ENCODE measurements at places on chromosomes 4 and X.

DNA sequence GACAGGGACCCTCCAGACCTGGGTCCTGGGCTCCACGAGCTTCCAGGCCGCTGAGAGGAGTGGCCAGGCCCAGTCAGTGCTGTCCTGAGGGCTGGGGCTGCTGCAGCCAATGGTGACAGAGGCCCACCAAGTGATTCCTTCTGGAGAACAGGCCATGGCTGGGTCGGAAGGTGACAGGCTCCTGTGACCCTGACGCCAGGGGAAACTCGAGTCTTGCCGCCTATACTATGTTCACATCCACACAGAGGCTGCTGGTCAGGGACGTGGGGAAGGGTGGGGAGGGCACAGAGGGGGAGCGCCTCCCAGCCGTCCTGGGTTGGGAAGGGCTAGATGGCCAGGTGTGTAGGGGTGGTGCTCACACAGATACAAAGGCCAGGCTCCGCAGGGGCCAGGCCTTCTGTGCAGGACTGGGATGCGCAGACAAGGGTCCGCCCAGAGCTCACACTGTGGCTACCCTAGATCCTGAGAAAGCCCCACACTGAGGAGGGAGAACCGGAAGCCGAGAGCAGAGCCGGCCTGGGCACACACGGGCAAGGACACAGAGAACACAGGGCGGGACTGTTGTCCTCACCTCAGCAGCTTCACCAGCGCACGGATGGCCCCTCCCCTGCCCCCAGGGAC lies 81.4 kb downstream of the HTRA3 start:
- no peak for DNase-seq

- no peak for DNase-seq
These were observed 97.4 kb downstream of the GPM6A start for GRCh38 chr4:175714686-175715085.

- no peak for DNase-seq
These were observed 1566.5 kb upstream of the PCDH7 start for GRCh38 chr4:29153642-29154041.

- no peak for DNase-seq
These were observed 52.6 kb downstream of the CASK start for GRCh38 chrX:41870719-41871151.

DNA sequence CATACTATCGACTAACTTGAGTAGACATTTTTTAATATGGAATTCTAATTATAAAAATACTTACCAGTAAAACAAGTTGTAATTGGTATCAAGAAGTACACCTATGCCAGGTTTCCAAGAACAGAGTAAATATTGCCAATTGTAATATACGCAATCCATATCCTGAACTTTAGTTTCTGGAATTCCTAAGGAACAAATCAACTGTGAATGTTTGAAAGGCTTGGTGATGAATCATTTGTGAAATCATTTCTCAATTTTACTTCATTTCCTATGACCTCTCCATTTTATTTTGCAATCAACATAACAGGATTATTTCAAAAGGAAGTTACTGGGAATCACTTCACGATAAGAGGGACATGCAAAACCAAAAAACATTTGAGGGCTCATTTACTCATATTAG lies 3.7 kb downstream of the IL13RA2 start:
- DNase-seq, result no peak

GRCh38 chrX:72382202-72382595 lies 76.5 kb upstream of the CITED1 start:
- DNase-seq, result no peak

DNA sequence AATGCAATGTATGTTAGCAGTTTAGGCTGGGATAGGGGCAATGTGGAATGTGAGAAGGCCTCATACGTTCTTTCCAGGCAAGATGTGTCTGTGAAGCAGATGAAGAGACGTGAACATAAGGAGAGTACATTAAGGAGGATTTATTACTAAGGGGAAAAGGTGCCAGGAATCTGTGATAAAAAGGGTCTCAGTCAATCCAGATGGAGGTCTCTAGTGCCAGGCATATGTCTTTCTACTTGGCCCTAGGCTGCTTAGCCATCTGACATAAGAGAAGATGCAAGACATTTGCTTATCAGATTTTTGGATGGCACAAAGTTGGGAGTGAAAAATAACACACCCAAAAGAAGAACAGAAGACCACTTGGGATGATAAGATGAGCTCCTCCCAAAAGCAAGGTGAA lies 93.0 kb upstream of the PRKG2 start:
- no peak for DNase-seq

GRCh38 chr4:173168396-173169177 lies at the start of gene GALNT7:
TSS of gene GALNT7 (plus strand) at chr4:173168811. CDS start at chr4:173168836, 25 bp downstream.
- peak; percentile 50 for DNase-seq

DNA sequence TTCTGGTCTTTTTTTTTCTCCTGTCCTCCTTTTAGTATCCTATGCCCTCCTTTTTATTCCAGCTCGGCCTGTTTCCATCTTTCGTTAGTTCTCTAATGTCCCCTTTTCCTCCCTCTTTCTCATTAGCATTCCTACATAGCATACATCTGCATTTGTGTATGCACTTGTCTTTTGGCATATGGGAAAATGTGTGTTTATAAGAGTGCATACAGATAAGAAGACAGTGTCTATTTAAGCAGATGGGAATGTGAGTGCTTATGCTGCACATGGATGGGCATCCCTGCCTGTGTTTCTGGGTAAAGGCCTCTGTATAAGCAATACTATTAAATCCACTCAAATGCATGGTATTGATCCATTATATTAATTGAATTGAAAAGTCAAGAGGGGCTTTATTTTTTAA lies 7.5 kb upstream of the GABRA2 start:
- DNase-seq, result no peak

GRCh38 chr4:122762520-122762919 lies 30.0 kb downstream of the BBS12 start:
- DNase-seq, result no peak

GRCh38 chr4:122341886-122342285 lies 36.9 kb upstream of the ADAD1 start:
- no peak for DNase-seq

GRCh38 chrX:150508018-150508417 lies 60.4 kb upstream of the MTM1 start:
- DNase-seq, result no peak

GRCh38 chrX:72203421-72203820 lies 21.9 kb downstream of the PIN4 start:
- no peak for DNase-seq

GRCh38 chr4:5469861-5470260 lies 238.5 kb downstream of the EVC2 start:
- no peak for DNase-seq

DNA sequence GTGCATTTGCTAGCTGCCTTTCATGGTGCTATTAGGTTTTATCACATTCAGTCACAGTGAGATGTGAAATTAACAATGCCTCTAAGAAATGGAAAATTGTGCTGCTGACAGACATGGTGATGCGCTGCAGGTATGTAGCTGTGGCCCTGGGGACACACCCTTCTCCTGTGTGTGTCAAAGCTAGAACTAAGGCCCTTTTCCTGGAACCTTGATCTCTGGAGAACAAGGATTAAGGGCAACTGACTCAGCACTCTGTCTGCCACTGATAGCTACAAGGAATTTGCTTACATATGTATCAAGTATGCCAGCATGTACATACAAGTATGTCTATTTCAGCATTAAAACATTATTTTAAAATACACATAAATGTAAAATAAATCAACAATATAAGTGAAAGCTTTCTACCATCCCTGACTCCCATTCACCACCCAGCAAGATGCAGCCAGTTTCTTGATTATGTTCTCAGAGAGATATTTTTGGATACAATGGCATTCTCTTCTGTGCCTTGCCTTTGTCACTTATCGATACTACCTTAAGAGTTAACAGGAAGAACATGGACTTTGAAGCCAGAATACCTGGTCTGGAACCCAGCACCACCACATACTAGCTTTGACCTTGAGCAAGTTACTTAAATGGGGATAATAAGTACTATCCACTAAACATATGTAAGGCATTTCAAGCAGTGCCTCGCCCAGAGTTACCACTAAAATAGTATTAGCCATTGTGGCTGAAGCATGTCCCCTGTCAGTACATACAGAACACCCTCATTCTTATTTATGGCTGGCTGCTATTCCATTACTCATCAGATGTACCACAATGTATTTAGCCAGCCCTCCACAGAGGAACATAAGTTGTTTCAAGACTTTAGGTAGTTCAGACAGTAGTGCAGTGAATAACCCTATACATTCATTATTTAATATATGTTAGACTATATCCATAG lies 68.5 kb downstream of the NPNT start:
- no peak for DNase-seq

DNA sequence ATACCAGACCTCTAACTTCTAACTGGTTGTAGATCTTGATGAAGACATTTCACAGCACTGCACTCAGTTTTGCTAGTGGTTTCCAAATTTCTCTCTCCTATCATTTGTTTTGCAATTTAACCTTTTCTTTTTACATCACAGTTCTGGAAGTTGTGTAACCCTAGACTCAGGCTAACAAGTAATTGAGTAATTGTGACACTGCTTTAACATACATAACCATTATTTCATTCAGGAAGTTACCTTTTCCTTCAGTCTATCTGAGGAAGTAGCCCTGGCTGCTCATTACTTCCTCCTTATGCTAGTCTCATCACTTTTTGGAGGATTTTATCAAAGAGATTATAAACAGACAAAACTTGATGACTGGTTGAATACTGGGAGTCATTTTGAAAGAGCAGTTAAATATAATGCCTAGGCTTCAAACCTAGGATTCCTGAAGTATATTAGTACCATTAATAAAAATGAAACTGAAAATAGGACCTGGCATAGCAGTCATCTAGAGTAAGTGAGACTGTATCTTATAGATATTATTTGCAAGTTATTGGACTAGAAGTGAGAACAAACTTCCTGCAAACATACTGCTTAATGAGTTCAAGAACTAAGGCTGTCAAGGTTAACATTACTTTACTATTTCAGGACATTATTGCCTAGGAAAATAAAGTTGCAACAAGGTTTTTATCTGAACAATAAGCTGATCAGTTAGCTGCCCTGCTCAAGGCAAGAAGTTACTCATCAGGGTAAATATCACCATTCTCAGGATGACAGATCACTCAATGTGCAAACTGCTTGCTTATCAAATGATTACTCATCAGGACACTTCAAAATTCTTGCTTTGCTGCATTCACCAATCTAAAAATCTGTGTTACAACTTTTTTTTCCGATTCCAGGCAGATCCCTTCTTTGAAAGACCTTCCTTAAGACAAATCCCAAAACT lies 25.6 kb upstream of the TEX13C start:
- DNase-seq, result no peak

GRCh38 chr4:113040793-113041192 lies 8.7 kb upstream of the ANK2 start:
- DNase-seq, result no peak

- DNase-seq, result no peak
These were observed 40.5 kb upstream of the C4orf50 start for GRCh38 chr4:6058531-6059374.

GRCh38 chr4:182536221-182536811 lies 293.1 kb downstream of the TENM3 start:
- DNase-seq, result no peak

DNA sequence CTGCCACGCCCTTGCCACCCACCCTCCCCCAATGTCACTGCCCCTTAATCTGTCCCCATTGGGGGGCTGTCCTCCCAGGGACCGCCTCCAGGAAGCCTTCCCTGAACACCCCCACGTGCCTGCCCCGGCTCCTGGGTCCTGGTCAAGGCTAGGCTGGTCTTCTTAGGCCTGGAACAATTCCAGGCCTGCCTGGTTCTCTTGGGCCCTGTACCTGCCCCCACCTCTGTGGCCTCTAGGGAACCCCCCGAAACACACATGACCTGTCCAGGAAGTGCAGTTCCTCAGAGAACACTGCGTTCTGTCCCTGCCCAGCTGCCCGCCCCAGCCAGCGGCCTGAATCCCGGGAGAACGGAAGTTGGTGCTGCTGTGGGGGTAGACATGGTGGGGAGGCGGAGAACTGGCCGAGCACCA lies 5.1 kb downstream of the MXD4 start:
- DNase-seq, result no peak

GRCh38 chr4:106850691-106851090 lies 185.4 kb downstream of the DKK2 start:
- DNase-seq, result no peak

GRCh38 chr4:73166212-73166611 lies 92.4 kb downstream of the ANKRD17 start:
- no peak for DNase-seq

- no peak for DNase-seq
These were observed 62.7 kb downstream of the TRIM2 start for GRCh38 chr4:153266988-153267387.

DNA sequence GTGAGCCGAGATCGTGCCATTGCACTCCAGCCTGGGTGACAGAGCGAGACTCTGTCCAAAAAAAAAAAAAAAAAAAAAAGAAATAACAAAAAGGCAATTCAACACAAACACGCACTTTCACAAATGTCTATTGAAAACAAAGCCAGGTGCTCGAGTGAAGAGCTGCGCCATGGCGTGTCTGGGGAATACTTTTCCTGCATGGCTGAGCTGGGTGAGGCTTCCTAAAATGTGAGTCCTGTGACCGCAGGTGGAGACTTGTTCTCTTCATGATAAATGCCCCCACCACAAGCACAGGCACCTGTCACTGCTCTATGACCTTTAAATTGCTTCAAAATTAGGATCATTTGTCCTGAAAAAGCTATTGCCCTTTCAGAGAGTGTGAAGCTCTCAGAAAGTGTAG lies 4.0 kb upstream of the ABLIM2 start:
- no peak for DNase-seq

GRCh38 chrX:3815896-3816664 lies 102.6 kb upstream of the PRKX start:
- DNase-seq, result peak; percentile 26

- no peak for DNase-seq
These were observed at the start of gene AKAP14 for GRCh38 chrX:119895843-119896326. TSS of gene AKAP14 (plus strand) at chrX:119895893. CDS start at chrX:119903224, 7,331 bp downstream.

DNA sequence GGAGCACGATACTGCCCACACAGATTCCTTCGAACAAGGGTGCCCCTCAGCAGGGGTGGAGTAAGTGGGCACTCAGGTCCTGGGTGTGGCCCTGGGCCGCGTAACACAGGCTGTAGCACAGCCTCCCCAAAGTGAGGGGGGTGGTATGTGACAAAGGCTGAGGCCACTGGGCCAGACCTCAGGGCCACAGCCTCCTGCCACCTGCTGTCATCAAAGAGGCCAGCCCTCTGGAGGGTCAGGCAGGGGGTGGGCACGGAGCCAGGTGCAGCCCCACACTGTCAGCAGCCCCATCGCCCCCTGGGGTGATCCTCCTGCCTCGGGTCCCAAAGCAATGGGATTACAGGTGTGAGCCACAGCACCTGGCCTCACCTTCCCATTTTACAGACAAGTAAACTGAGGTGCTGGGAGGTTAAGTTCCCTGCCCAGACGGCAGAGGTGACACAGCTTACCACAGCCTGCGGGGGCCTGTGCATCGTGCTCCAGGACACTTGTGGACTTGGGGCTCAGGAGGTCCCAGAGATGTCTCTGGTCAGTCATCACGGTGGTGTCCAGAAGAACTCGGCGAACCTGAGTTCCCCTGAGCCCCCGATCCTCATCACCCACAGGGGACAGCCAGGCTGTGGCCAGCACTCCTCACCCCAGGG lies 27.5 kb upstream of the MXD4 start:
- DNase-seq, result no peak

All from T-helper 2 cell treated with Interferon-gamma antibody and Interleukin-4, amounts not matched to agents 5 μg/mL and 100 μg/mL, for 36 hours (primary cell).